NCI-H1092 (cell line): ENCODE measurements at places on chromosomes 2 and 18.

- no peak for DNase-seq
Observed at GRCh38 chr2:43074052-43074451, 152.4 kb downstream of the ZFP36L2 start.

DNA sequence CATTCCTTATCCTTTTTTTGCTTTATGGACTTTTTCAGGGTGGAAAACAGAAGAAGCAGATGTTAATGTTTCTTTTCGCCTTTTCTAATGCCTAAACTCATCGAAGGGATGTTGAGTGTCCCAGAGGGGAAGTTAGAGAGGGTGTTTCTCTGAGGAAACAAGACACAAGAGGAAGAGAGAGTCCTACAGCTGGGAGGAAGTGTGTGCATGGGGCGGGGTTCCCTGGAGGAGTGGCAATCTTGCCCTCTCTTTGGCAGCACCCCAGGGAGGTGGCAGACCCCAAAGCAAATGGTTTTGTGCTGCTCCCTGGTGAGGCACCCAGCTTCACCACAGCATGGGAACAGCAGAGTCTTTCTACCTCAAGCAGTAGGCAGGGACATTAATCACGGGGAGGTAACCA lies 377.6 kb downstream of the RND3 start:
- DNase-seq: no peak

DNA sequence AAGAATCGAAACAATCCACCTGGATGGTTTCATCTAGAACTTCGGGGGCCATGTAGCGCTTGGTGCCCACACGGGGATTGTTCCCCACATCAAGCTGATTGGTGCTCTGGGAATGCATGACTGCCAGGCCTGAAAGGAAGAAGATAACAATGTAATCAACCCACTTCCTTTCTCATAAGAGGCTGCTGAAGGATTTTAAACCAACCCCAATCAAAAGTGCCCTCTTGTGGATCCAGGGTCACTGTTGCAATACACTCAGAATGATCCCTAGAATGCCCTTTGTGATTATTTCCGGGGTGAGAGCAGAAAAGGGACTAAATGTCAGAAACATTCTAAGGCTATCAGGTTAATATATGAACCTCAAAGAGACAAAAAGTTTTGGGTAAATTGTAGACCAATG lies 115.2 kb downstream of the ACVR1 start:
- DNase-seq: no peak

GRCh38 chr2:191930205-191930604 lies 83.3 kb upstream of the CAVIN2 start:
- no peak for DNase-seq

DNA sequence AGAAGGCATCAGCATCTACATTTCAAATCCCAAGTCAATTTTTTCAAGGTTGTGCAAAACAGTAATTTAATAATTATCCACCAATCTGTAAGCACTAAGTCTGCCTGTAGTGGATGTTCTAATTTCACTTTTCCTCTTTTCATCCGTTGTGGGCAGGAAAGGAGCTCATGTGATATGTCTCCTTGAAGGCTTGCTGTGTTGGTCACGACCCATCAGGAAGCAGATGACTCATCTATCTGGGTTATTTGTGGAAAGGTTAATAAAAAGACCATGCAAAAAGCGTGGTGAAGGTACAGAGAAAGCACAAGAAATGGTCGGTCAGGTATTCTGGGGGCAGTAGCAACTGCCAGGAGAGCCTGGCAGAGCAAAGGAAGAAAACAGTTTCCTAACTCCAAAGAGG lies 476.7 kb upstream of the RAB6C start:
- no peak for DNase-seq

DNA sequence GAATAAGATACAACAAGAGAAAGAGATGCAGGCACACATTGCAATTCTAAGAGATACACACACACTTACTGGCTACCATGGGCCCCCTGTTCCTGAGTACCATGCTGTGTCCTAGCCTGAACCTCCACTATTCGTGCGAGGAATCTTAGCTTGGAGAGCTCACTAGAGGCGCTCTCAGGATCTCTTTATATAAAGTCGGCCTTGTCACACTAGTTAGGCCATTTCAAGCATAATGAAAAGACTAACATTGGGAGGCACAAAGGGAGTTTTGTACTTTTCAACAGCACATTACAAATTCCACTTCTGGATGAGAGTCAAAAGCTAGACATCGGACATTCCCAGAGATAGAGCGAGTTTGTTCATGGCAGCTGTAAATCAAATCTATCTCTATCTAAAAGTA lies 365.2 kb downstream of the DSEL start:
- no peak for DNase-seq

- no peak for DNase-seq
Observed at GRCh38 chr2:130819608-130820278, 17.0 kb upstream of the ARHGEF4 start.

- no peak for DNase-seq
Observed at GRCh38 chr18:295756-296490, 28.1 kb upstream of the THOC1 start.

DNA sequence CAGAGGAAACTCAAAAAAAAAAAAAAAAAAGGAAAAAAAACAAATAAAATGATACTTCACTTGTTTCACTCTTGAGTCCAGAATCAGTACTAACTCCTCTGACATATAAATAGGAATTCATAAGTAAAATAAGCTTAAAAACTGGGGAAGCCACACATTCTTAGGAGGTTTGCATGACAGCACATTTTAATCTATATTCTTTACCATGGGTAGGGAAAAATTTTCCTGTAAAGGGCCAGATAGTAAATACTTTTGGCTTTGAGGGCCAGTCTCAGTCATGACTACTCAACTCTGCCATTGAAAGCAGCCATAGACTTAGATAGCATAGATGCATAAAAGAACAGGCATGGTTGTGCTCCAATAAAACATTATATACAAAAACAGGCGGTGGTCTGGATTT lies 145.2 kb downstream of the BCL11A start:
- DNase-seq: no peak

GRCh38 chr18:10418836-10419235 lies 35.6 kb upstream of the APCDD1 start:
- DNase-seq: no peak

DNA sequence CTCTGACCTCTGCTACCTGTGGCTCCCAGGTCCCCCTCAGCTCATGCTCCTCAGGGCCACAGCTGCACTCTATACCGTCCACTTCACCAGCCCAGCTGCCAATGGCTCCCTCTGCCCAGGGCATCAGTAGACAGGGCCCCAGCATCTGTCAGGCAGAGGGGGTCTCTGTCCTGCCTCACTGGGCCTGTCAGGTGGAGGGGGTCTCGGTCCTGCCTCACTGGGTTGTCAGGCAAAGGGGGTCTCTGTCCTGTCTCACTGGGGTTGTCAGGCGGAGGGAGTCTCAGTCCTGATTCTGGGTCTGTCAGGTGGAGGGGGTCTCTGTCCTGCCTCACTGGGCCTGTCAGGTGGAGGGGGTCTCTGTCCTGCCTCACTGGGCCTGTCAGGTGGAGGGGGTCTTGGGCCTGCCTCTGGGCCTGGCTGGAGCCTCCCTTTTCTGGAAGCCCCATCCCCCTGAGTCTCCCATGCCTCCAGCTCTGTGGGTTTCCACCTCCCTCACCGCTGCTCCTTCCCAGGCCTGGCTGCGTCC lies 19.9 kb downstream of the SNORC start:
- no peak for DNase-seq

DNA sequence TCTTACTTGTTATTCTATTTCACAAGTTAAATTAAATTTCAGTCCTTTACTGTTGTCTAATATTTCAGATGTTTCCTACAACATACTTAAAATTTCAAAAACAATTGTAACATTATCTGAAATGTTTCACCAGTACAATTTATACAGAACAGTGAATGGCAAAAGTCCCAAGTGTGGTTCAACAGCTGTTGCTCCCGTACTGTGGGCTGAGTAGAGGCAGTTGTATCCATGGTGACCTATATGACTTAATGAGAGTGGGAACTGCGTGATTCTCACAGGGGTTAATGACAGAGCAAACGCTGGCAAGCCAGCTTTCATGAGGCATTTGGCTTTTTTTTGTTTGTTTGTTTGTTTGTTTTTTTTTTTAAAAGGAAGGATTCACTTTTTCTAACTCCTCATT lies 5.3 kb upstream of the PLCL1 start:
- peak; percentile 27 for DNase-seq

DNA sequence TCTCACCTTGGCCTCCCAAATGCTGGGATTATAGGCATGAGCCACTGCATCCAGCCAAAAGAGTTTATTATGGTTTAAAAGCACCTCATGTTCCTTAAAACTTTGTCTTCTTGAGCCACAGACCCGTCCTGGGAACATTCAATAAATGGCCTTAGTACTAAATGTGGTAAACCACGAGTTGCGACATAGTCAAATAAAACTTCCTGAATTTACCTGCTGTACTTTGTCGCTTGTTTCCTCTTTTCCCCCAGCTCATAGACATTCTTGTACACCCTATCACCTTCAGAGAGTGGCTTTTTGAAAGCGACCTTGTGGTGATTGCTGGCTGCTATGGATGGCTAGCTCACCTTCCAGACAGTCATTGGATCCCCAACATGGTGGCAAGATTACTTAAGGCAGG lies 310.4 kb downstream of the LRRTM1 start:
- no peak for DNase-seq

DNA sequence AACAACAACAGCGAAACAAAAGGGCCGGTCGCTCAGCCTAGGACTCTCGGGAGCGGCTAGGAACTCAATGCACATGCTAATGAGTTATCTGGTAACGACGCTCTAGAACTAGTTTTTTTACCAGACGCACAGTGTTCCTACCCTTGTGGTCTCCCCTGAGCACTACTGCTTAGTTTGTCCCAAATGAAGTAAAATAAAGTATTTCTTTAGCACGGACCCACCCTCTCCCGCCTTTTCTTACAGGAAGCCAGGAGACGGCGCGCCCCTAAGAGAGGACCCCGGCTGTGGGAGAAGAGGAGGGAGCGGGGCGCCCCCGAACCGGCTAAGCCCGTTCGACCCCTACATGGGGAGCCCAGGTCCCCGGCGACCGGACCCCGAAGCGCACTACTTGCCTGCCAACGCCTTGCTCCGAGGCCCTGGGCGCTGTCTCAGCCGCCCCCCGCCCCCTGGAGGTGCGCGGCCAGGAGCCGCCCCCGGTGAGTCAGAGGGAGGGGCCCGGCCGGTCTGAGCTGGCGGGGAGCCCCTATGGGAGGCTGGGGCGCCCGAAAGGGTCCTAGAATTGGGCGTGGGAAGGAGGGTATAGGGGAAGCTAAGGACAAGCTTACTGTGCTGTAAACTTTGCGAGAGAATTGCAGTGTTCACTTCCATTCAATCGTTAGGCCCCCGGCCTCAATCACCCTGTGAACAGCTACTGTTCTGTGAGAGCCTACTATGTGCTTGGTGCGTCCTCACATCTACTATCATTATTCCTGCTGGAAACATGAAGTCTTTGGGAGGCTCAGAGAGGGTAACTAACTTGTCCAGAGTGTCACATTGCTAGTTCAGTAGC lies 3.6 kb upstream of the CAPG start:
- no peak for DNase-seq
